ENCODE measurements at places on chromosomes 12 and 14.

GRCh38 chr14:34007902-34008301 is 57.0 kb upstream of the EGLN3 start:
- DNase-seq, result no peak

DNA sequence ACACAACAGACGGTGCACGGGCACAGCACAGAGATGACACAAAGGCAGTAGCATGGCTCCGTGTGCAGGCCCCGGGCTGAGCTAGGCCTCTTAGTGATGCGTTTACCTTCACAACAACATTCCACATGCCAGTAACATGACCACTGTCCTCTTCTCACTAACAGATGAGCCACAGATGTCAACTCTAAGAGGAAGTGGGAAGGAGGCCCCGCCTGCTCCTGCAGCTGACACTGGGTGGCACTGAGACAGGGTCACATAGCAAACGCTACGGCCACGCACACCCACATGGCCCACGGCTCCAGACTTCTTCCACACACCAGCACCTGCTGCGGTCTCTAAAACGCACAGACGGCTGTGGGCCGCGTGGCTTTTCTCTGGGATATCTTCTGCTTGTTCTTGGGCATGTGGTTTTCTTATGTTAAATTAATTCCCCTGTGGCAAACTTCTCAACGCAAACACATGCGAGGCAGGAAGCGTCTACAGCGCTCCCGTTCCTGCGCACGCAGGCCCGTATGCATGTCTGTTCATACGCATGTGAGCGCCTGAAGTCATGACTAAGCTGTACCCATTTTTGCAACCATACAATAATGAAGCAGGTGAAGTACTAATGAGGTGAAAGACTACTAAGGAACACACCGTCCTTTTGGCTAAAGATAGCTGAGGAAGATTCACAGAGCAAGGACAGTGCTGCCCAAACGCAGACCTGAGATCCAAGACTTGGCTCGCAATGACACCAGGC is 26.8 kb downstream of the AMN start:
- no peak for DNase-seq

DNA sequence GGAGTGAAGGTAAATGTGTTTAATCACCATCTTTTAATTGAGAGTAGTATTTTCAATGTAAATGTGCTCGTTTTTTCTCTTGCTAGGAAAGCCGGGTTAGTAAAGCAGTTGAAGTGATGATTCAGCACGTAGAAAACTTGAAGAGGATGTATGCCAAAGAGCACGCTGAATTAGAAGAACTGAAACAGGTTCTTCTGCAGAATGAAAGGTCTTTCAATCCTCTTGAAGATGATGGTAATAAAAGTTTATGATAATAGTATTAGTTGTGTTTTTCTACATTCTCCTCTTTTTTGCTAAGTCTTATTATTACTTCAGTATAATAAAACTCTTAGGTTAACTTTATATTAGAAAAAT is 93.9 kb downstream of the DNAI7 start:
- DNase-seq, result no peak

- no peak for DNase-seq
Observed at GRCh38 chr12:49674318-49674981, 32.8 kb downstream of the FMNL3 start.

DNA sequence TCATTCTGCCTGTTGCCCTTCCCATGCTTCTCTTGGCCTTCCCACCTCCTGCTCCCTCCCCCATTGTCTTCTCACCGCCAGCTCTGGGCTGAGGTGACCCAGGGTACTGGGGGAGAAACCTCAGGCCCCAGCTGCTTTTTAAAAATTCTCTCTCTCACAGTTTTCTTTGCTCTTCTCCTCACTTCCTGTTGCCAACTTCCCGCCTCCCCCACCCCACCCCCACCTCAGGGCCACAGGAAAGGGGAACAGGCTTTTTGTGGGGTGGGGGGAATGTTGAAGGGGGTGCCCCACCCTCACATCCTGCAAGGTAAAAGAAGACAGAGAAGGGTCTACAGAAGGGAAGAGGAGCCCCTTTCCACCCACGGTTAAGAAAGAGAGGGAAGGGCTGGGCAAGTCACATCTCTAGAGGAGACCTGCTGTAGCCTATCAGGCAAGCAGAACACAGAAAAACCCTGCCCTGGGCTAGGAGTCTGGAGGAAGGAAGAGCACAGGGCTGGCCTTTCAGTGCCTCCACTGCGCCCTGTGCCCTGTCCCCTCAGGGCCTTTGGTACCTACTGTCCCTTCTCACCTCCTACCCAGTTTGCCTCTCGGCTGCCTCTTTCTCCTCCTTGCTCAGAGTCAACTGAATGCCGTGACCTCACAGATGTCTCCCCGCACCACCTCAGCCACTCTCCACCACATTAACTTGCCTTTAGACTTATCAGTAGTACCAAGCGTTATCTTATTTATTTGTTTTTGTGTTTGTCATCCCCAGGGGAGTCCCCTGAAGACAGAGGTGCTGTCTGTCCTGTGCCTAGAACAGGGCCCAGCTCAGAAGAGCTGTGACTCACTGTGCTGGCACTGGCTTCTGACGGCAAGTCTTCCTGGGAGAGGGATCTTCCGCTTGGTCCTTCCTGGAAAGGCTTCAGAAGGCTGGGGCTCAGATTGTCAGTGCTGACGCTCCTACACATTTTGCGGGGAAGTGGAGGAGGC is 1.7 kb downstream of the ARHGAP9 start:
- DNase-seq, result no peak

GRCh38 chr14:21912367-21912766 is 238.7 kb upstream of the OR4E1 start:
- no peak for DNase-seq

DNA sequence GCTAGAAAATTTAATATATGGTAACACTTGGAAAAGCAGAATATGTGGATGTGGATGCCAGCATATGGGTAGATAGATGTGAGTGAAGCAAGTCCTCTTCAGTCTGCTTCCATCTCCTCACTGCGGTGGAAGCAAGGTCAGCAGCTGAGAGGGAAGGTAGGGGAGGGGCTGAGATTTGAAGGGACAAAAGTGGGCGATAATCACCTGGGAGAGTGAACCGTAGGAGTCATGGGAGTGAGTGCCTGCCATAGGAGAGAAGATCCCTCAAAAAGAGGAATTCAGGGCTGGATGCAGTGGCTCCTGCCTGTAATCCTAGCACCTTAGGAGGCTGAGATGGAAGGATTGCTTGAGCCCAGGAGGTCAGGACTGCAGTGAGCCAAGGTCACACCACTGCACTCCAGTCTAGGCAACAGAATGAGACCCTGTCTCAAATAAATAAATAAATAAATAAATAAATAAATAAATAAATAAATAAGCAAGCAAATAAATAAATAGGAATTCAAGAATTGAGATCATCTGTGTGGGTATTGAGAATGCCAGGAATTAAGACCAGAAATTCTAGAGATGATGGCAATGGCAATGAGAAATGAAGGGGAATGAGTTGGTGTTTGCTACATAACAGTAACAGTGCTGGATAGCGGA is 123.4 kb downstream of the BICD1 start:
- DNase-seq, result no peak

- peak; percentile 17 for DNase-seq
Observed at GRCh38 chr14:95609398-95609990, 74.6 kb downstream of the GLRX5 start.

DNA sequence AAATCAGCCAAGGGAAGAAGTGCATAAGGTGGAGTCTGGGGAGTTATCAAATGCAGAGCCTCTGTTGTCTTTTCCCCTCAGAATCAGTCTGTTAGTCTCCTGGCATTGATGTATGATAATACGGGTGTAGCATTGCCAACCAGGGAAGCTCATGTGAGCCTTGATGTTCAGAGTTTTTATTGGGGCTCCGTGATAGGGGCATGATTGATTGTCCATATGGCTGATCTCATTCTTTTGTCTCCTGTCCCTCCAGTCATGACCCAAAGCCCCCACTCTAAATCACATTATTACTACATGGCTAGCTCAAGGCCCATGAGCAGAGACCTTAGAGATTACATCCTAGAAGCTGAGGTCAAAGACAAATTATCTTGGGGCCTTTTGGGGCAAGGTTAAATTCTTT is 140.9 kb downstream of the NUBPL start:
- DNase-seq, result no peak

GRCh38 chr12:87794854-87795253 is 234.3 kb downstream of the C12orf50 start:
- DNase-seq, result no peak

DNA sequence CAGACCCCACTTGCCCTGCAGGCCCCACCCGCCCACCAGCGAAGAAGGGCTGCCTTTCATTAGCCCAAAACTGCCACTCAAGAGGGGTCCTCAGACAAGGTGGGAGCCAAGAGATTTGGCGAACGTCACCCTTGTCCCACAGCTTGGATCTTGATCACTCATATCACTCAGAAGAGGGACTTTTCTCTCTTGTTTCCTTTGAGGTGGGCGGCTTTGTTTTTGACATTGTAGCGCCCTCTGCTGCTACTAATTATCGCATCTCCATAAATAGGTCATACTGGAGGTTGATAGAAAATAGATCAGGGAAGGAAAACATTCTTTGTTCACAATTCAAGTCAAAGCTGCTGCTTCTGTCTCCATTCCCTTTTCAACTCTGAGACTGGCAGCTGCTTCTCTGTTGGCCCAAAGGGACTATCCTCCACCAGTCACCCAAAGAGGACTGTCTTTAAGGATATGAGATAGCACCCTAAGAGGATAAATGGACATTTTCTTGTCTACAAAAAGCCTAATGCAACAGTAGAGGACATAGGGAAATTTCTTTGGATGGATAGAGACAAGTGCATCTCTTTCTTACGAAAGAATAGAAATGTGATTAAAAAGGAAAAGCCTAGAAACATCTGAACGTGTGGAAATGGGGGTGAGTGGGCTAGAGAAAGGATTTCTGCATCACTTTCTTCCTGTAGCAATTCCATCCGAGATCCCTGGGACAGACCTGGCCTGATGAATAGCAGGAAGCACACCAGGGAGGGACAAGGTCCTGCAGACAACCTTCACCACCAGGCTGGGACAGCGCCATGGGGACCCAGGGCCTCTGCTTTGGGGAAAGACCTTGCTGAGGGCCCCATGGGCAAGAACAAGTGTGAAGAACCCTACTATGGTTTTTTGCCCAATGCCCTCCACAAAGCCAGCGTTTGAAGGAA is 115.8 kb downstream of the DAD1 start:
- DNase-seq, result peak; percentile 47

- no peak for DNase-seq
Observed at GRCh38 chr12:5927732-5928516, 17.1 kb downstream of the ANO2 start.

Measured in NCI-H446 treated with DMSO at 0.1 percent for 48 hours (cell line).